ENCODE measurements at places on chromosomes 12 and 14. TPM values are rescaled to one million over a fixed set of nuclear protein-coding genes. Genes with fewer than 3 reads are reported as not detected.

GRCh38 chr12:66239295-66239694, 50.3 kb downstream of the IRAK3 start:
- peaks cover 12% of the 10 kb centered on the region for H3K4me1 ChIP-seq
- DNase-seq: no peak
- no peak overlapping the region for H3K4me3 ChIP-seq
- H3K27me3 ChIP-seq: no peaks in the 10 kb centered on the region

DNA sequence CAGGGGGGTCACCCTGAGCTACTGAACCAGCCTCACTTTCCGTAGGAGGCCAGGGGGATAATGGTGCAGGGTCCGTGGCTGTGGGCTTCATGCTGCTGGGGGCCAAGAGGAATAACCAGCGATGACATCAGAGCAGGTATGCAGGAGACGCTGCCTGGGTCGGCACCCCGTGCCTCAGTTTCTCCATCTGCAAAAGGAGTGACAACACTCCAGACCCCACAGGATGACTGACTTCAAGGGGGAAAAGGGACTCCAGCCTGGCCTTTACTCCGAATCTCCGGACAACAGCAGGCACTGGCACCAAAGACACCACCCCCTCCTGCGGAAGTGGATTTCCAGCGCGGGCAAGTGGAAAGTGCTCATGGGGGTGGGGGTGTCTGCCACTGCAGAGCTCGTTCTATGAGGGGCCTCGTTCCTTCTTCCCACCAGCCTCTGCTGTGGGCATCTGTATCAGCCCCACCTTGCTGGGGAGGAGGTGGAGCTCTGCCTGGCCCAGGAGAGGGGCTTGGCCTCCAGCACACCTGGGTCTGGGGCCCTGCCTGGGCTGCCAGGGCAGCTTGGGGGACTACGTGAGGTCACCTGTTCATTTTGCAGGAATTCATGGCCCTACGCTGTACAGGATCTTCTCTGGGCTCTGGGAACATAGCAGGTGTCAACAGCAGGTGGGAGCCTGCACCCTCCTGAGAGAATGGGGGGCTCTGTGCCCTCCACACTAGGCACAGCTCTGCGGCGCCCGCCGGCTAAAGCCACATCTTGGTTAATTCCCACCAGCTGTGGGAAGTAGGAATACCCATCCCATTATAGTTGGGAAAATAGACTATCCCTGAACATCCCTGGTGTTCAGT, 216.6 kb upstream of the C14orf180 start:
- no peak for DNase-seq
- no peaks in the 10 kb centered on the region for H3K27me3 ChIP-seq
- no peaks in the 10 kb centered on the region for H3K4me1 ChIP-seq

DNA sequence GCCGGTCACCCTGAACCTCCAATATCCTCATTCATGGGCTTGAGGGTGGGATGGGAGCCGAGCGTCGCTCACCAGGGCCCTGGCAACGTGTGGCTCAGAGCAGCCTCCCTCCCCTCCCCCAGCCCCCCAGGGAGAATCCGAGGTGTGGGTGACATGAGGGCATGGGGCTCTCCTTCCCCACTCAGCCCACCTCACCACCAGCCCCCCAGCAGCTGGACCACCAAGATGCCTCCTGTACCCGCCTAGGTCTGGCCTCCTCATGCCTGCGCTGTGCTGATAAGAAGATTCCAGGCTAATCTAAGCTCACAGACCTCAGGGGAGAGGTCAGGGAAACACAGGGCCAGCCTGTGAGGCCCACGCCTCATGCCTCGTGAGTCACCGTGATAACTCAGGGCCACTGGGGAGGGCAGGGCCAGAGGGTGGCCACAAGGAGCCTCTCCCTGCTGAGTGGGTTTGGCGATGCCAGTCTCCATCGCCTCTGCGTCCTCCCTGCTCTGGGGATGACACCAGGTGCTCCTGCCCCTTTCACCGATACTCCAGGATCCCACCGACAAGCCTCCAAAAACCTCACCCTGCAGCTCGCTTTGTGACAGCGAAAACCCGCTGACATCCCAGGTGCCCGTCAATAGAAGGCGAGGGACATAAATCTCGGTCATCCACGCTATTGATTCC, 56.9 kb downstream of the TESC start:
- peak overlapping the region; percentile 55 for H3K27ac ChIP-seq
- no peaks in the 10 kb centered on the region for H3K36me3 ChIP-seq
- no peak overlapping the region for H3K4me3 ChIP-seq
- H3K27me3 ChIP-seq: no peaks in the 10 kb centered on the region
- peaks cover 23% of the 10 kb centered on the region for H3K4me1 ChIP-seq

JAG2 gene
- total RNA-seq: 14.5 TPM

GRCh38 chr12:72540811-72541210, 268.6 kb downstream of the TRHDE start:
- no peak for DNase-seq
- H3K4me3 ChIP-seq: no peak overlapping the region

All from right atrium auricular region (tissue), 2 donors.